ENCODE measurements at places on chromosomes 3 and 15.

DNA sequence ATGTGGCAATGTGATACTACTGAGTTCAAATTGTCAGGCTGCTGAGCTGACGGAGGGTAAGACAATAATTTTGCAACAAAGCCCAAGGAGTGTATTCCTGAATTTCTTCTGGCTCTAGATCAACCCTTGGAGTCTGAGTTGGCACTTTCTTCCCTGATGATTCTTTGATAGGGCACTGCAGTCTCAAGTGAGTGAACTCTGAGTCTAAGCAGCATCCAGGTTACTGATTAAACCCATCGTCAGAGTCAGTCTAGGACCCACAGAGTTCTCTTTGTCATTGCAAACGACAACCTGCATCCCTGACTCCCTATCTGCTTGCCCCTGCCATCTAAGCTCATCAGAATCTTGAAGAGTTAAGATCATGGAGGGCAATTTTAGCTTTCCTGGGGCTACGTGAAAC, 58.6 kb downstream of the MME start:
- DNase-seq: no peak

- no peak for DNase-seq
Measured at GRCh38 chr3:197545571-197545970, 10.2 kb downstream of the BDH1 start.

DNA sequence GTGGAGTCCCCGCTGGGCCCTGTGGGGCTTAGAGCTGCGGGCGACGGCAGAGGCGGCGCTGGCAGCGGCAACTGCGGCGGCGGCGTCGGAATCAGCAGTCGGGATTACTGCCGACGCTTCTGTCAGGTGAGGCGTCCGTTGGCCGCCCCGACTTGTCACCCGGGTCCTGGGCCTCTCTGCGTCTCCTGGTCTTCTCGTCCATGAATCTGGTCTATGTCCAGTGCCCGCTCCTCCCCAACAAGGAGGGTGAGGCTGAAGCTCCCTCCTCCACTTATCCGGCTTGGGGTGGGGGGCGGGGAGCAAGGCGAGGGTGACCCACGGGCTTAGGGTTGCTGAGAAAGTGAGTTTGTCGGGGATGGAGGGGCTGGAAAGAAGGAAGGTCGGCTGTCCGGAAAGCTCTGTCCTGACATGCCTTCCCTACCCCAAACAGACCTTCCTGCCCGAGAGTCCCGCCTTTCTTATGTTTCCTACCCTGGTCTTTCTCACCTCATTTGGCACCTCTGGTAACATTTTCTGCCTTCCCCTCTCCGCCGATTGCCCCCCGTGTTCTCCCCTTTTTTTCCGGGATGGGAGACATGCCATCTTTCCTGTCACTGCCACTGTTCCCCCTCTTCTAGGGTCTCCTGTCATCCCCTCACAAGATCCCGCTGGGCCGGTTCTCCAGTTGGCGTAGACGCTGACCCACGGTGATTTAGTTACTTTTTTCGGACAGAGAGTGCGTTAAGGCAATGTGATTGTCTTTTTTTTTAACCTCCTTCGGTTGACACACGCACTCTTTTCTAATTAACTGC, 520 bp downstream of the ZNF654 start:
- DNase-seq: no peak

GRCh38 chr3:149936812-149937230, 33.9 kb downstream of the PFN2 start:
- DNase-seq: peak; percentile 8

GRCh38 chr15:34154725-34155204, 52.9 kb downstream of the PGBD4 start:
- peak; percentile 24 for DNase-seq

GRCh38 chr3:32899265-32899664, 52.2 kb upstream of the CCR4 start:
- no peak for DNase-seq

DNA sequence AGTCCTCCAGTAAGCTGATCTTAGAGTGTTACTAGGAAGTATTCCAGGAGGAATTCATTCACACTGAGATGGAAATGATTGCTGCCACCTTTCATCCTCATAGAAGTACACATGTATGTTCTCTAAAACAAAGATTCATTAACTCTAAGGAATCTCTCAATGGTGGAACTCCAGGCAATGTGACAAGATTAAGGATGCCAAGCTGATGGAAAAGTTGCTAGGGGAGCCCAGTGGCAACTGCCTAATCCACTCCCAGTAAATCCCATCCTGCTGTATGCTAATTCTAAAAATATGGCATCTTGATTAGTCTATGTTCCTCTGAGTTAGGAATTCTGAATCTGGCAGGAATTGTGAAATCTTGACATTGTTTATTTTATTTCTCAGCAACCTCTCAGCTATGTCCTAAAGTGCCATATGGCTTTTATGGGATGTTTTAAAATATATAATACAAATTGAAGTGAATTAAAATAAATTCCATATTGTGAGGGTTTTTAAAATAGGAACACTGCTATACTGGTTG, 210.0 kb upstream of the TRIM42 start:
- DNase-seq: no peak

GRCh38 chr3:145981056-145981455, 179.9 kb downstream of the PLOD2 start:
- DNase-seq: no peak

DNA sequence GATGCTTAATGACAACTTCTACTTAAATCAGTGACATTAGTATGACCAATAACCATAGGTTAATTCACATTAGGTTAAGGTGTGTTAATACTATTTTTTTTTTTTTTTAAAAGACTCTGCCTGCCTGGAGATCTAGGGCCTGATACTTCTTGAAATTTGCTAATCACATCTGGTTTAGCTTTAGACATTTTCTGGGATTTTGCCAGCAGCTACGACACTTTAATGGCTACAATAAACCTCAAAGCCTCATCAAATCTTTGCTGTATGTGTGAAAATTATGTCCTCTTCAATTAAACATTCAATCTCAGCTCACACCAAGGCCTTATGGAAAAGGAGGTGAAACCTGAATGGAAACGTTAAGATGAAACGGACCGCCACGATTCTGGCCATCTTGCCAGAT, 167.9 kb downstream of the GREM1 start:
- no peak for DNase-seq

GRCh38 chr3:52429779-52430415, 15.0 kb downstream of the SEMA3G start:
- no peak for DNase-seq

- no peak for DNase-seq
Measured at GRCh38 chr3:49733551-49733950, 9.8 kb upstream of the GMPPB start.

GRCh38 chr3:13106308-13107001, 33.2 kb upstream of the IQSEC1 start:
- no peak for DNase-seq

DNA sequence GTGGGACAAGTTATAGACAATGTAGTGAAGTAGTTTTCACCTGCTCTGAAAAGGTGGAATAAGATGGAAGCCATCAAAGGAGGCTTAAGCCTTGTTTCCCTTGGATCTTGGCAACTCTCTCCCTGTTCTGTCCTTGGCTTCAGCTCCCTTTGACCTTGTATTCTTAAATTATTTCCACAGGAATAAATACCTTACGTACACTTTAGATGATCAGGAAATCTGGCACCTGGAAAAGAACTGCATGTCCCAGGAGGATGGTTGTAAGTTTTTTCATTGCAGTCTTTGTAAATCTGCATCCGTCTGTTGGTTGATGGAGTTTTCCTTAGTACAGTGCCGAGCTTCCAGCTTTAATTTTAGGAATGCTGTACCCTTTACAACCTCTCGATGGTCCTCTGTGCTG, 11.8 kb downstream of the ST6GAL1 start:
- no peak for DNase-seq

DNA sequence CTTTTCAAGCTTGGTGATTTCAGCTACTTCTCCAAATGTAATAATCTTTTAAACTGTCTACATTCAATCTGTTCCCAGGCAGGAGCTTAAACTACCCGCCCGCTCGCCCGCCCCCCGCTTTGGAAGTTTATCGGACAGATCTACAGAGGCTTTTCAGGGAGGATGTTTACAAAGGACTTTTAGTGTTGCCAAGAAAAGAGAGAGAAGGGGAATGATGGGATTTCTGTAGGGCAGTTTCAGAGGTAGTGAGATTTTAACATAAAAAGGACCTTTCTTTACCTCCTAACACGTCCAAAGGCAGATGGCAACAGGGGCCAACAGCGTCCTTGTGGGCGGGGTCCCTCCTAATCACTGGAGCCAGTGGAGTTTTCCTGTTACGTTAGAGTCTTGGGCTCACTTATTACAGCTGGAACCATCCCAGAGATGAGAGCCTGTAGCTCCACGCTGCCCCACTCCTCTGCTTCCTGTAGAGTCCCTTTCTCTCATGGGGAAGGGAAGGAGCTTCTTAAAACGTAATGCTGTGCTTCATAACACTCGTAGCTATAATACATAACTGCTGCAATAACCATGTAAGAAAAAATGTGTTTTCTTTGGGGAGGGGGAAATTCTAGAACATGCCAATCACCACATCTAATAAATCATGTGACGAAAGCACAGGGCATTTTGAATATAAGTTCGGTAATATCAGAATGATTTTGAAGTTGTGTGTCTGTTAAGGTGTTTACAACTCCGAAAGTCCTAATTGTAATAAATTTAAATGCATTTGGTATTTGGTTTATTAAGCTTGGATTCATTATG, 30.9 kb downstream of the HES1 start:
- DNase-seq: no peak

GRCh38 chr3:186612721-186613636, at the start of gene AHSG:
AHSG (plus strand) TSS chr3:186613060; CDS start chr3:186613142, 82 bp downstream.
- no peak for DNase-seq

- no peak for DNase-seq
Measured at GRCh38 chr3:141407047-141407446, 38.7 kb downstream of the ZBTB38 start.

DNA sequence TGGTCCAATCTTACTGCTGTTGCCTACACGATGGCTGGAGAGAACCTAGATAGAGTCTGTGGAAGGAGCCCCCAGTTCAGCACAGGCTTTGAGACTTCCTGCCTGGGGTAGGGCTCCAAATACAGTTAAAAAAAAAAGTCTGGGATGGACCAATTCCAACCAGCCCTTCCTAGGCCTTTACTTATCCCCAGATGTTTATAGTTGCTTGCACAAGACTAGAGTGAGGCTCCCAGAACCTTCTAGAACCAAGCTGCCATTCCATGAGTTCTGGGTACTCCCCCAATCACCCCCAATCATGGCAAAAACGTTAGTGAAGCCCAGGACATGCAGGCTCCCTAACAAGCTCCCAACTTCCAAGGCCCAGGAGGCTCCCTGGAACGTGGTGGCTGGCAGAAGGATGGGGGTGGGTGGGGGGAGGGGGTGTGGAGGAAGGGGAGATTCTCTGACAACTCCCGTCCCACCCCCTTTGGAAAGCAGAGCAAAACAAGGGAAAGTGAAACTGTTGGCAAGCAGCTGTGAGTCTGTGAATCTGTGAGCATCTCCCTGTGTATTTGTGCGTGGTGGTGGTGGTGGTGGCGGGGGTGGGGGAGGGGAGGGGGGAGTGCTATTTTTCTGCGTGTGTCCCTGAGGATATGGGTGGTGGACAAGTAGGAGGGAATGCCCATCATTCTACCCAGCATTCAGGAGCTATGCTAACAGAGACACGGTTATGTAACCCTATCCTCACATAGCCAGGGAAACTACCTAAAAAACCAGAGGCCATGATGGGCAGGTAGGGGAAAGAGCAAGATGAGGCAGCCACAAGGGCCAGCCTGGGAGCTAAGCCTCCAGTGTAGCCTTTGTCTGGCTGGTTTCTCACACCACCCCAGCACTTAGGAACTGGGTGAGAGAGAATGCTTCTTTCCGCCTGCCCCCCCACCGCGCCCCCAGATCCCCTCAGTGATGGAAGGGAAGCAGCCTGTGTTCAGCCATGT, 2.0 kb downstream of the MST1R start:
- no peak for DNase-seq

- DNase-seq: no peak
Measured at GRCh38 chr3:37701734-37702433, 159.8 kb upstream of the CTDSPL start.

GRCh38 chr3:112395896-112396290, 62.9 kb downstream of the CD200 start:
- no peak for DNase-seq

GRCh38 chr15:40420071-40420713, 14.6 kb downstream of the IVD start:
- no peak for DNase-seq

DNA sequence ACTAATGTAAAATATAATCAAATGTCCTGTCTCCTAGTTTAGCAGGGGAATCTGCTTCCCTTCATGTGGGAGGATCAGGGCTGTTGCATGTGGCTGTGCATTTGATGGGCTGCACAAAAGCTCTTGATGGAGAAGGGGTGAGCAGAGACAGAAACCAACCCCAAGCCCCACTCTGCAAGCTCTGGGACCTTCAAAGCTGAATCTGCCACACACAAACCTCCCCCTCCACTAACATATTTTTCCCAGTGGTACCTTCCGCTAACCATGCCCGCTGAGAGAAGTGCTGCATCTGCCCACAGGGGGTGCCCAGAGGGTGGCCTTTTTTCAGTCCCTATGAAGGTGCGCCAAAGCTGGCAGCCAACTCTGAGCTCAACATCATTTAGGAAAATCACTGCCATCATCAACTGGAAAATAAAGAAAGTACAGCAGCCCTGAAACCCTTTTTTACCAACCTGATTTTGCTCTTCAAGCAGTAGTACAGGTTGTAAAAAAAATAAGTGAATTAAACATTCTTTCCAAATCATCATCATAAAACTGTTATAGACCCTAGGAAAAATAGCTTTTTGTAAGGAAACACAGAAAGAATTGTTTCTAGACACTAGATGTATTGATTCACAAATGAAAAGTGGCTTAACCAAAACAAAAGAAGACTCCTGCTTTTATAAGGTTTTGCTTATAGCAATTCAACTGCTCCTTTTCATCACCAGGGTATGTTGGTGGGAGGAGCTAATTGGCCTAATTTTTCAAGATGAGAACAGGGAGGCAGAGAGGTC, 97.0 kb downstream of the HHLA2 start:
- no peak for DNase-seq

- no peak for DNase-seq
Measured at GRCh38 chr15:96750361-96750760, 419.9 kb downstream of the NR2F2 start.

DNA sequence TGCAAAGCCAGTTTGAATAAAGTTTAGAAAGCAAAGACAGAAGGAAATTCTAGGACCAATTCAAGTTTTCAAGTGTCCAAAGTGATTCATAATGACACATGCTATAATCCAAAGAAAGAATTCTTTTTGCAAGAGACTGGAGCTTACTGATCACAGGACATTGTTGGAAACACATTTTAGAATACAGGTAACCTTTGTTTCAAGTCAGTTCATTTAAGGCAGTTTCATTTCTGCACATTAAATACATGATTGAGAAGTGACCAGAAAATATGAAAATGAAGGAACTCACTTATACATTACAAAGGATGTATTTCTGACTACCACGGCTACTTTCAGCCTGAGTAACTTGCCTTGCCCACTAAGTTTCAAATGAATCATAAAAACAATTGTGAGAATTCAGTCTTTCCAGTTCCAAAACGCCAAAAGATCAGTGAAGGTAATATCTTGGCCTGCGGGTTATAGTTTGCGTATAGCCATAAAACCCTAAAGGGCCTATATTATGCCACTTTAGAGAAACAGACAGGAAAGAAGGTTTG, 48.7 kb downstream of the PRICKLE2 start:
- DNase-seq: no peak

DNA sequence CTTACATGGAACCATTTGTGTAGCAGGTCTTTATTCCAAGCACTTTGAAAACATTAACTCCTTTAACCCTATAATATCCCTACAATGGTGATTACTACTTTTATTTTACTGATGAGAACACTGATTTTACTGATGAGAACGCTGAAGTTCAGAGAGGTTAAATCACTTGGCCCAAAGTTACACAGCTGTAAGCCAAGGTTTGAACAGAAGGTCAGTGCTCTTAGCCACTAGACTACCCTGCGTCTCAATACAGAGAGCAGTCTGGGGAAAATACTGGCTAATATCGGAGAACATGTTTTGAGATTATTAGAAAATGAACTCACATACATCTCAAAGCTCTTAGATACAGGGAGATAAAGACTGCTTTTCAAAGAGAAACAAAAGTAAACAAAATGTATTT, 827.2 kb downstream of the FHIT start:
- DNase-seq: no peak

Measured in activated T-cell treated with anti-CD3 and anti-CD28 coated beads for 48 hours (primary cell).